ENCODE measurements at places on chromosomes 2 and 18. TPM values are rescaled to one million over a fixed set of nuclear protein-coding genes. Genes with fewer than 3 reads are reported as not detected.
A peak's percentile ranks its signal among the peaks of the same experiment; 100 is the strongest.

GRCh38 chr18:48763719-48764100 is 187.1 kb downstream of the SMAD7 start:
- no peak for DNase-seq

- DNase-seq, result no peak
Observed at GRCh38 chr2:72378753-72379348, 231.2 kb upstream of the CYP26B1 start.

- no peak for DNase-seq
Observed at GRCh38 chr2:15126373-15126772, 434.8 kb downstream of the NBAS start.

The LAMA3 gene
- total RNA-seq, result 3.8 TPM

GRCh38 chr2:57552885-57553284 is 493.7 kb upstream of the VRK2 start:
- DNase-seq, result no peak

DNA sequence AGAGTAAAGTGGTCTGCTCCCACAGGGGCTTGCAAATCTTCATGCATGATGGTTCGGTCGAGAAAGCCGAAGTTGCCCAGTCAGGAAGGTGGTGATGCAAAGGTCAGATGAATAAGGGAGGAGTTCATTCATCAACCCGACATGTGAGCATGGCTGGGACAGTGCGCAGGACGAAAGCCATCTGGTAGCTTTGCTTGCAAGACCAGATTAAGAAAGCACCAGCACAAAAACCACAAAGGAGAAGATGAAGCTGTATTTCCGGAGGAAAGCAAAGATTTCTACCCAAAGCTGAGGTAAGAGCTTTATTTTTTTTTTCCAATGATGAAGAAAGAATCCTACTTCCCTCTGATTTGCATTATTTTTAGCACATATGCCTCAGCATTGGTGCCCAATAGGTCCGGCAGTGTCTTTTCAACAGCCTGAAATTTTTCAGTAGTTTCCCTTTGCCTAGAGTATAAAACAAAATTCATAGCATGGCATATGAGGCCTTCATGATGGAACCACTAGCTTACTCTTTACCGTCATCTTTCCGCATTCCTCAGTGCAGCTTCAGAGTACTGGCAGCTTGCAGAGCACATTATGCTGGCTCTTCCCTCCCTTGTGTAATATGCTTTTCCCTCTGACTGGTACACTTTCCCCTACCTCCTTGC is 112.0 kb upstream of the THOC1 start:
- DNase-seq, result peak; percentile 79

The SCTR gene
- total RNA-seq, result 0.44 TPM

The SIGLEC15 gene
- total RNA-seq, result 0.61 TPM

Data from heart left ventricle (tissue), 16 donors.